ENCODE measurements at places on chromosomes 1 and 21.

- DNase-seq: no peak
Observed at GRCh38 chr1:229258757-229259060, 12.2 kb upstream of the RAB4A start.

- DNase-seq: no peak
Observed at GRCh38 chr21:38863291-38863690, 57.6 kb downstream of the ETS2 start.

- no peak for DNase-seq
Observed at GRCh38 chr1:207328004-207328403, 6.5 kb downstream of the CD55 start.

GRCh38 chr1:107926436-107927080, 38.4 kb downstream of the VAV3 start:
- no peak for DNase-seq

- DNase-seq: no peak
Observed at GRCh38 chr1:16095447-16095846, 22.0 kb upstream of the FAM131C start.

- no peak for DNase-seq
Observed at GRCh38 chr1:34642679-34643078, 112.2 kb upstream of the GJB5 start.

DNA sequence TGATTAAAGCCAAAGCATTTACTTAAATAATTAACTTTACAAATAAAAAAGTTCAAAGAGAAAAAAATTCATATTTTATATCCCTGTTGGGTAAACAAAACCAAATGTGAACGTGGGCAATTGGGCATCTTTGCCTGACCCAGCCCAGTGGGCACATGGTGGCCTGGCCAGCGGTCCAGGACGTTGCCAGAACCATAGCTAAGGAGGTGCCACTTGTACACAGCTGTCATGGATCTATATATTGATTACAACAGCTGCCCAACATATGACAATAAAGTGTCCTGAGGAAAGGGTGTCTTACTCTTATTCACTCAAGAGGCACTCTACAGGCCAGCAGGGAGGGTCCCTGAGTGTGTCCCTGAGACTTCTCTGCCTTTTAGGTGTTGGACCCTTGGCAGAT, 78.5 kb downstream of the BCAR3 start:
- DNase-seq: no peak

DNA sequence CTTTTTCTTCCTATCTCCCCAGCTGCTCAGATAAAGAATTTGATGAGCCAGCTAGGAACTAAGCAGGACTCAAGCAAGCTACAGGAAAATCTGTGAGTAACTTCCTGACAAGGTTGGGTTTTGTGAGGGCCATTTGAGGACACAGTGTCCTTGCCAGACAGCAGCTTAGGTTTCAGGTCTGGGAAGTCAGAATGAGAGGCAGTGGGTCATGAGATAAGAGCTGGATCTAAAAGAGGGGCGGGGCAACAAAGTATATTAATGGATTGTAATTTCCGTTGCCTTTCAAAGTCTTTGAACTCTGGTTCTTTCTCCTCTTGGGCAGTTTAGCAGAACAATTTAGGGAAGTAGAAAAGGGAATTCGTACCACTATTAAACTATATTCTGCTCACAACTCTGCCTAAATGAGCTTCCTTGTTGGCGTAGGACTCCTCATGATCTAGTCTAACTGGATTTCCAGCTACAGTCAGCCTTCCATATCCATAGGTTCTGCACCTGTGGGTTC, 16.6 kb downstream of the STX12 start:
- no peak for DNase-seq

GRCh38 chr1:199292896-199293295, 654.1 kb downstream of the PTPRC start:
- DNase-seq: no peak

GRCh38 chr1:32798191-32798590, 19.0 kb downstream of the YARS1 start:
- no peak for DNase-seq

- no peak for DNase-seq
Observed at GRCh38 chr1:162187687-162188276, 118.3 kb downstream of the NOS1AP start.

DNA sequence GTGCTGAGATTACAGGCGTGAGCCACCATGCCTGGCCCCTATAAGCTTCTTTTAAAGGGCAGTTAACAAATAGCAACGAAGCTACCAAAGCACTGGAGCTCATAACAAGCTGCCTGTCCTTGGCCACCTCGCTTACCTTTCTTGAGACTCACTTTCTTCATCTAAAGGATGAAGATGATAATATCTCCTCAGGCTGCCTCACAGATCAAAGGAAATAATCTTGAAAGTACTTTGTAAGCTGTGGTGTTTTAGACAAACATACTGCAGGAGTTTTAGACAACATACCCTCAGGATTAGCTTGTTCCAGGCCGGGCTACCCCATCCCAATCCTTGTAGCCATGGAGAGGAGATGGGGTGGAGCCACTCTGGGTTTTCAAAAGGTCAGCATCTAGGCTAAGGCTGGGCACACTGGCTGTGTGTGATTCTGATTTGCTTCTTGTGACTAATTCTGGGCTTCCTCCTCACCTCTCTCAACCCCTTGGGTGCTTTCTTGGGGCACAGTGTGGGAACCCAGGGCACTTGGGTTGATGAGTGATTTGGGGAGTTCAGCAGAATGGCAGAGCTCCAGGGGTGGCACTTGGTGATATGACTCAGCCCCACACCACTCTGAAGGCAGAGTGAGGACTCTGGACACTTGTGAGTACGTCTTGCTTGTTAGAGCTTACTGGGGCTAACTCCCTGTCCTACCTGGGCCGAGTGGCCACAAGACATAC, 5.2 kb downstream of the GPR25 start:
- DNase-seq: no peak

GRCh38 chr1:2987773-2988172, 33.5 kb upstream of the ACTRT2 start:
- no peak for DNase-seq

- DNase-seq: no peak
Observed at GRCh38 chr1:56132520-56132919, 446.8 kb downstream of the PLPP3 start.

DNA sequence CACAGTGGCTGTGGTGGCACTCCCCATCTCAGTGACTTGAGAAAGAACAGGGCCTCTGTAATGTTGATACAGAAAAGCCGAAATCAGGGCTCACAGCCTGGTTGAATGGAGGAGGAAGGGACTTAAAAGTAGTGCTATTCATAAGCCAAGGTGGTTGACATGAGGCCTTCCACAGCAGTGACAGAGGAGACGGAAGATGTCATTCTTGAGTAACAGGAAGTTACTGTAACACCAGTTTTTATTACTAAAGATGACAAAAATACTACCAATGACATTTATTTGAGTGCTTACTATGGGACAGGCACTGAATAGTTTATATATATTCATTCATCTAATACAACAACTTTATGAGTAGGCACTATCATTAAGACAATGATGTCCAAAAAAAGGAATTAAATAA, 52.8 kb upstream of the GNG12 start:
- no peak for DNase-seq

DNA sequence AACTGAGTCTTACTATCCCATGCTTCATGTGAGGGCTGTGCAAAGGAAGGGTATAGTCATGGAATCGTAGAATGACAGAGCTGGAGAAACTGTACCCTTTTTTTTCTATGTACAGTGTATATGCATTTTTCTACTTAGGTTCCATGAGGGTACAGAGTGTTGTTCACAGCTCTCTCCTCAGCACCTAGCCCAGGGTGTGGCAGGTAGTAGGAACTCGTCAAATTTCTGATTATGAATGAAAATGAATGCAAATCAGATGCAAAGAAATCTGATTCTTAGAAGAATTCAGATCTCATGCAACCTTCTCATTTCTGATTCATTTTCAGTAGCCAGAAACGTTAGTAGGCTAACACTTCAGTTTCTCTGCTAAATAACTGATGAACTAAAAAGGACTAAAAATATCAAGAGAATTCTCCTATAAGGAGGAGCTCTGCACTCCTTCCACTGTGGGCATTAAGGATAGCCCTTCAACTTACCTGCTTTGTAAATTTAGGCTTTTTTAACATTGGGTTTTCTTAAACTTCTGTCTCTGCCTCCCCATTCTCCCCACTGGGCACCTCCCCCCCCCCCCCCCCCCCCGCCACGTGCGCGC, 18.0 kb upstream of the HHAT start:
- DNase-seq: no peak

- no peak for DNase-seq
Observed at GRCh38 chr1:85146972-85147359, 53.9 kb downstream of the SYDE2 start.

DNA sequence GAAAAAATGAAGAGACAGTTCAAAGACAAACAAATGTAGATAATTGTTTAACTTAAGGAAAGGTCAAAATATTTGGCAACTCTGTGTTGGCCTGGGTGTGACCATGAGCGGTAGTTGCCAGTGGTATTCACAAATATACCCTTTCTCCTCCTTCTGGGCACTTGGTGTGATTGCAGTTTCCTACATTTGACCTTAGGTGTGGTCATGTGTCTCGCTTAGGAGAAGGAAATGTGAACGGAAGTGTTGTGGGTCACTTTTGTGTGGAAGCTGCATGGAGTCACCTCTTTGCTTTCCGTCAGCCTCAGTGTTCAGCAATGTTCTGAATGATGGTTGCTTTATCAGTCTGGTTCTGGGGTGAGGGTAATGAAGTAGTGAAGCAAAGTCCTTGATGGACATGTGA, 3.4 kb upstream of the PCSK9 start:
- no peak for DNase-seq

GRCh38 chr1:229047161-229047839, 223.6 kb upstream of the RAB4A start:
- DNase-seq: no peak

DNA sequence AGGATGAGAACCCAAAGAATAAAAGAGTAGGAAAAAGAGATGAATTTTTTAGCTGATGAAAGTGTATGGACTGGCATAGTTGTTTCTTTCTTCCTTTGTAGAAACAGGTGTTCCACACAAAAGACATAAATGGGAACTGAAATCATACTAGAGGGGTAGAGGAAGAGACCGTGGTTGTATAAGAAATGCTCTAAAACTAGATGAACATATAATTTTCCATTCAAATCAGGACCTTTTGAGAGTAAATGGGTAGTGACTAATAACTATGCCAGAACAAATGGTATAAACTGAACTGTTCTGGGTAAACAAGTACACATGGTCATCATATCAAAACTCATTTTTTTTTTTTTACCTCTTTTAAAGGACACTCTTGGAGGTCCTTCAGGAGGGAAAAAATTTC, 344.2 kb downstream of the VAV3 start:
- DNase-seq: no peak

DNA sequence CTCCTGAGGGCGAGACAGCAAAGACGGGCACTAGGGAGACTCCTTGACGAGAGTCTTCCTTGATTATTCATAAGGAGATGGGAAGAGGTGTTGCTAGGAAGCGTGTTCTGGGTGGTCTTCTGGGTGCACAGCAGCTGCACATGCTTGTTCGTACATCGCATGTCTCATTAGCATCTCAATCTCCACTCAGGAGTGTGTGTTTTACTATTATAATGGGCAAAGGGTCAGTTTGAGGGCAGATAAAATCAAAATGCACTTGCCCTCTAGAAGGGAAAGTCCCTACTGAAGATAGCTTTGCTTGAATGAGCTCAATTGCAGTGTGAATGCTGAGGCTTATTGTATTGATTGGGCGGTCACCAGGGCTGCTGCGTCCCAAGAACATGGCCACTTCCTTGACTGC, 50.2 kb upstream of the SCCPDH start:
- DNase-seq: no peak

GRCh38 chr1:40985161-40985560, 5.7 kb downstream of the CTPS1 start:
- no peak for DNase-seq

DNA sequence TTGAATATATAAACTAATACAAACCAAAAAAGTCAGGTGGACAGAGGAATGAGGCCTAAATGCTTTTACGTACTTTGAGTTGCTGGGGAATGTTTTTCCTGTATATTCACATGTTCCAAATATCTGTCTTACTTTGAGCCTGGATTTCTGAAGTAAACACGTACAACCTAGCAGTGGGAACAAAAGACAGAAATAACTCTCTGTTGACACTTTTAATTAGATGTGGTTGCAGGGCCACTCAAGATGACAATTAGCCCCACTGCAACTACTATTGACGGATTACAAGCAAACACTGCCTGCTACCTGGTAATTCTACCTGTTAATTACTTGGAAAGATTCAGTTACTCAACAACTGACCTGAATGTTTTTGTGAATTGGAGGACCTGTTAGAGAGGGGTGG, 196.9 kb downstream of the TTLL7 start:
- no peak for DNase-seq

DNA sequence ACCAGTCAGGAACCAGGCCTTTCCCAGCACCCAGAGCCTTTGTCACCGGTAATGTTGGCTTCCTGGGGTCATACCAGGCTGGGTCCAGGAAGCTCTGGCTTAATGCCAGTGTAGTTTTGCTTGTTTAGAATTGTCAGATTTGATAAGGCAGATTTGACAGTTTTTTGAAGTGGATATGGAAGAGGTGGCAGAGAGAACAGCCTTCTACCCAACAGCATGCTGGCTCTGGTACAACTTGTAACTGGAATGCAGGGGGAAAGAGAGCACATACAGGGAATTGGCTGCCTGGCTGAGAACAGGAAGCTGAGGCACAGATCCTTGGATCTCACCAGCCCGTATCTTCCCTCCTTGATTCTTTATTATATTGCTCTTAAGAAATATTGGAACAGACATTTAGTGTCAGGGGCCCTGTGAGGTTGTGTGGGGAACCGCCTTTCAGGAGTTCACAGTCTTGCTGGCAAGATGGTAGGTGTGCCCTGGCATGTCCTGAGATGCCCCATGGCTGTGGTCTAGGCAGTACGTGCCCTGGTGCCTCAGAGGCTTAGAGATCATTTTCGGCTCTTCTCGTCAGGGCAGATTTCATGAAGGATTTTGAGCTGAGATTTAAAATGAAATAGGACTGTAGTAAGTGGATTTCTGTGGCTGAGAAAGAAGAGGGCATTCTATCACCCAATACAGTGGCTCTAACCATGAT, 227.0 kb downstream of the PBX1 start:
- DNase-seq: no peak

- DNase-seq: peak; percentile 40
Observed at GRCh38 chr1:56709269-56709880, 64.3 kb downstream of the PRKAA2 start.

DNA sequence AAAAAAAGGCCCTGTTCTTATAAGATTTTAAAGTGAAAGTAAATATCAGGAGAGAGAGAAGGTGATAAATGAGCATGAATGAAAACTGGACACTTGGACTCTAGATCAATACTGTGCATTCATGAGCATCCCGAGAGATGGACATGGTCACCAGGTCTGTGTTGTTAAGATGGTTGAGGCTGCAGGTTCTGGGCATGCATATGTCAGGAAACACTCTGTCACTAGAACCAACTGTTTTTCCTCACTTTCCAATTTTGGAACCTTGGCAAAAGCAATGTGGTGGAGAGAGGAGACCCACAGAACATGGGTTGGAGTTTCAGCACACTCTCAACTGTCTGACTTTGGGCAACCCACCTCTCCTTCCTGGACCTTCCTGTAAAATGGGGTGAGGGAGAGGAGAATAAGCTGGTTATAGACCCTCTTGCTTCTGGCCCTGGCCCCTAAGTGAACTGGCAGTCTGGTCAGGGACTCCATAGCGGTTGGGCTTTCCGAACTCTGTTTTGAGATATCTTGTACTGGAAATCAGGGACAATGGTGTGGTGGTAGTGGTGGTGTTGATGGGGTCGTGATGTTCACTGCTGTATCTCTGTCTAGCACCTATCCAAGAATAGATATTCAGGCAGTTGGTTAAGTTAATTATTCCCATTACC, 4.2 kb downstream of the MAN1C1 start:
- DNase-seq: no peak

Measured in RWPE1 (cell line).